Common myeloid progenitor, CD34-positive (primary cell): ENCODE measurements at places on chromosomes 7 and 10.

DNA sequence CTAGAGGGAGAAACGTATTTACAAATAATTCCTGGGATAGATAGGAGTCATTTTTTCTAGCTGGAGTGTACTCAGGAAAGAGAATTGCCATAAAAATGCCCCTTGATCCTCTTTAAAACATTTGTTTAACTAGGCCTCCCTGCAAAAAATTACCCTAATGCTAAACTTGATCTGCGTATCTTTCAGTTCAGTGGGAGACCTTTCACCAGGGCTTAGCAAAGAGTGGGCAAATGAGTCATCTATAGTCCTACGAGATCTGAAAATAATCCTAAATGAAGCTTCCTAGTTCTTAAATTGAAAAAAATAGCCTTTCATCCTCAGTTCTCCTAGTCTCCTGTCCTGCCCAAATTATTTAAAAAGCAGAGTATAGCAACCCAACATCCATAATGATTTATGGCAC is 198.6 kb upstream of the FRMD4A start:
- no peak for DNase-seq

- no peak for DNase-seq
These were observed 275.1 kb upstream of the NRP1 start for GRCh38 chr10:33609546-33609945.

GRCh38 chr7:27097686-27098577 is 2.1 kb upstream of the HOXA1 start:
- DNase-seq, result no peak

GRCh38 chr10:98418665-98419468 is 3.9 kb upstream of the PYROXD2 start:
- DNase-seq, result no peak

GRCh38 chr7:74023092-74023536 is 4.9 kb upstream of the ELN start:
- peak; percentile 56 for DNase-seq

GRCh38 chr10:125024497-125025234 is 82.7 kb downstream of the ZRANB1 start:
- no peak for DNase-seq

DNA sequence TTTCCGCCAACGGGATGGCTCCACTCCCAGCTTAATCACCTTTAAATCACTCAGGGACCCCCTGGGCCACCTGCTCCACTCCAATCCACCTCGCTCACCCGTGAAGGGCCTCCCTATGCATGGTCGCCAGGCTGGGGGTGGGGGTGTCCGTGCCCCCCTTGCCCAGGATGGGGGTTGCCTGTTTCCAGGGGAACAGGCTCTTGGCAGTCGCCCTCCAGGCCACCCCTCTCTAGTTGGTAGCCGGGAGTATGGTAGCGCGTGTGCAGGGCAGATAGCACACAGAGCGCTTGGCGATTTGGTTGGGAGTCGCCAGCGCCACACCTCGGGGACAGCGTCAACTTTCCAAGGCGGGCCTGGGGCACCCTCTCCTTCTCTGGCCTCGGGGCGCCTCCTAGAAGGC is 134.9 kb upstream of the ZNF92 start:
- no peak for DNase-seq

GRCh38 chr10:80277567-80278250 is 11.7 kb downstream of the MAT1A start:
- DNase-seq, result no peak

DNA sequence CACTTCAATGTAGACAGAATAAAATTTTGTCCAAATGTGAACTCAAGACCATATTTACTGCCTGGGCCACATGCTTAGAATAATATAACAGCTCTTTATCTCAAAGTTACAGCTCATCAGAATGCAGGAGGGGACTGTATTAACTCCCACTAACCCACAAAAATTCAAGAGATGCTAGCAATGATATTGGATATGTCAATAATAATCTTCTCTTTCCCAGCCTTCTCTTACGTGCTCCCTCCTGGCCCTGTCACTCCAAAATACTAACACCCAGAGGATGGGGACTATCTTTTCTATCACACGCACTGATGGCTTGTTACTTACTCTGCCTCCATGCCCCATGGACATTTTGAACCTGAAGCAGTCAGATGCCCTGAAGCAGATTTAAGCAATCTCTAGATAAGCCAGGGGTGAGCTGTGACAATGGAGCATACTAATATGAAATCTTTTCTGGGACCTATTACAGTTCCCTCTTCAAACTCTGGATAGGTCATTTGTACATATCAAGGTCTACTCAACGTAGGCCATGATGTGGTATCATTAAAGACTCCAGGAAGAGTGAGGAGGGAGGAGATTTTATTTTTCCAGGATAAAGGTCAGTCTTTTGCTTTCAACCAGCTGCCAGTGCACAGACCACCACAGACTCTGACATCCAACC is 803.0 kb downstream of the GRM8 start:
- no peak for DNase-seq

DNA sequence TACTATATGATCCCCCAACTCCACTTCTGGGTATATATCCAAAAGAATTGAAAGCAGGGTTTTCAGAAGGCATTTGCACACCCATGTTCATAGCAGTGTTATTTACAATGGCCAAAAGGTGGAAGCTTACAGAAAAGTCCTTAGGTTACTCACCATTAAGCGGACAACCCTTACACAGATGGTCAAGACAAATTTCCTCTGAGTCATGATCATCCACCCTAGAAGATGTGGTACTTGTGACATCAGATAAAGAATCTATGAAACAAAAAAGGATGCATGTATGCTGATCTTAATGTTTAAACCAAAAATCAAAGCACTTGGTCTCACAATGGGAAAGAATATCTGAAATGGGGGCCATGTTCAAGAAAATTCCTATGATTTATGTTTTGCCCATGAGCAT is 31.1 kb downstream of the ZC3HAV1 start:
- no peak for DNase-seq

- no peak for DNase-seq
These were observed 70.7 kb downstream of the MALSU1 start for GRCh38 chr7:23369695-23370404.

DNA sequence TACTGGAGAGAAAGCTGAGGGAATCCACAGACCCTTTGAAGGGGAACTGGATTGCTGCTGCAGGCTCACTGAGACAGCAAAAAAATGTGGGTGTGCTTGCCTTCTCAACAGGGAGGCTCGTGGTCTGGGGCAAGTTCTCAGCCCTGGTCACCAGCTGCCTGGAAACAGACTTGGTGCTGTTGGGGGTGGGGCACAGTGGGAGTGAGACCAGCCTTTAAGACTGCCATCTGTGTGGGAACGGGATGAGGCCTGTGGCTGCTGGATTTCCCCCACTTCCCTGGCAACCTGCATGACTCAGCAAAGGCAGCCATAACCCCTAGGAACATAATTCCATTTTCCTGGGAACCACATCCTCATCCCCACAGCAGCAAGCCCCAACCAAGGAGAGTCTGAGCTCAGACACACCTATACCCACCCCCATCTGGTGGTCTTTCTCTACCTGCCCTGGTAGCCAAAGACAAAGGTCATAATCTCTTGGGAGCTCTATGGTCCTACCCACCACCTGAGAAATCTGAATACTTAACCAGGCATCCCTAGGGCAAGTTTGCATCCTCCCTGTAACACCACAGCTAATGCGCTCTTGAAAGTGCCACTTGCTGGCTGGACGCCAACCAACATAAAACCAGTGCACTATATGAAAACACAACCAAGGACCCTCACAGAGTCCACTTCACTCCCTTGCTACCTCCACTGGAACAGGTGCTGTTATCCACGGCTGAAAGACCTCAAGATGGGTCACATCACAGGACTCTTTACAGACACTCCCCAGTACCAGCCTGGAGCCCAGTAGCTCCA is 45.0 kb upstream of the TFEC start:
- peak; percentile 3 for DNase-seq

- peak; percentile 26 for DNase-seq
These were observed 202.1 kb upstream of the NFE2L3 start for GRCh38 chr7:25949736-25950487.

DNA sequence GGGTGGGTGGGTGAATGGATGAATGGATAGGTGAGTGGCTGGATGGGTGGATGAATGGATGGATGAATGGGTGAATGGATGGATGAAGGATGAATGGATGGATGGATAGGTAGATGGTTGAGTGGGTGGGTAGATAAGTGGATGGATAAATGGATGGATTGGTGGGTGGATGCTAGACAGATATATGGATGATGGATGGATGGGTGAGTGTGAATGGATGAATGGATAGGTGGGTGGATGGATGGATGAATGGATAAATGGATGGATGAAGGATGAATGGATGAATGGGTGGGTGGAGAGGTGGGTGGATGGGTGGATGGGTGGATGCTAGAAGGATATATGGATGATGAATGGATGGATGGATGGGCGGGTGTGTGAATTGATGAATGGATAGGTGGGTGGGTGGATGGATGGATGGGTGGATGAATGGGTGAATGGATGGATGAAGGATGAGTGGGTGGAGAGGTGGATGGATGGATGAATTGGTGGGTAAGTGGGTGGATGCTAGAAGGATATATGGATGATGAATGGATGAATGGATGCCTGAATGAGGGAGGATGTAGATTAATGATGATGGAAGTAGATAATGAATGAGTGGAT is 20.4 kb downstream of the ELFN1 start:
- DNase-seq, result no peak

DNA sequence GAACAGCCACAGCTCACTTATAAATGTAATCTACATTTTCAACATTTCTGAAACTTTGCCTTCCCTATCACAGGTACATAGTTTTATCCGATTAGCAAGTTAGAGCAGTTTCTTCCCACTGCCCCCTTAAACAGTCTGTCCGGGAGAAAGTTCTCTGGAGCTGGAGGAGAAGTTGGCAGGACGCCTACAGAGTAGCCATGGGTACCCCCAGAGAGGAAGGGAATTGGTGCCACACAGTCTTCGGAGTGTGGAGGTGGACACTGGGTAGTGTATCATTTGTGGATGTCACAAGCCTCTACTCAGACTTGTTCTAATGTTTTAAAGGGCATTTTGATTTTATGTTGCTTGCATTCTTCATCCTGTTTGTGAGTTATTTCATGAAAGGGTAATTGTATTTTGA is 39.0 kb downstream of the TAF3 start:
- no peak for DNase-seq

- no peak for DNase-seq
These were observed 29.8 kb downstream of the DIP2C start for GRCh38 chr10:659688-660141.

GRCh38 chr10:10967581-10968256 is 50.0 kb upstream of the CELF2 start:
- no peak for DNase-seq

DNA sequence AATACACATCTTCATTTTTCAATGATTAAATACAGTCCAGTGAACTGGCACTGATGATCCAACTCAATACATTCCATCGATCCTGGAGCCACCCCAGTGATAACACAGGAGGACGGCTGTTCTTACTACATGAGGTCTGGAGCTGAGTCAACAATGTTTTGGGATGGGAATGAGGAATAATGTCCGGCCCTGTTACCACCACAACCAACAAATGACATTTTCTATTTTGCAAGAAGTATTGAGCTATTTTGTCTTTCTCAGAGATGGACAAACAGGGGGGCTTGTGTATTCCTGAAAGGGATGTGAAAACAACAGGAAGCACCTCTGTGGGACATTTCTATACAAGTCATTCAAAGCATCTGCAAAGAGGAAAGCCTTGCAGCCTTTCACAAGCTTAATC is 249.2 kb downstream of the PARD3 start:
- DNase-seq, result no peak

DNA sequence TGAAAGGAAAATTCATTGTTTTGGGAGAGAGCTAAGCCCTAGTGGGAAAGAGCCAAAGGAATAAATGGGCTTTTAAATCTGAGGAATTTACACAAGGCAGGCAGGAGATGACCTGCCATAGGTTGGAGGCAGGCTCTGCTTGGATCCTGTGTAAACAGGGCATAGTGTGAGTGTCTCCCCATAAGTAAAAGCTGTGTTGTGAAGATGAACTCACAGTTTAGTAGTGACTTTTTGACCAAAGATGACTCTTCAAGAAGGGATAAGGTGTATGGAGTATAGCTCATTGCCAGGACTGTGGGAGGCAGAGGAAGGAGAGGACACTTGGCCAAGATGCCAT is 63.2 kb downstream of the KAT6B start:
- DNase-seq, result no peak

DNA sequence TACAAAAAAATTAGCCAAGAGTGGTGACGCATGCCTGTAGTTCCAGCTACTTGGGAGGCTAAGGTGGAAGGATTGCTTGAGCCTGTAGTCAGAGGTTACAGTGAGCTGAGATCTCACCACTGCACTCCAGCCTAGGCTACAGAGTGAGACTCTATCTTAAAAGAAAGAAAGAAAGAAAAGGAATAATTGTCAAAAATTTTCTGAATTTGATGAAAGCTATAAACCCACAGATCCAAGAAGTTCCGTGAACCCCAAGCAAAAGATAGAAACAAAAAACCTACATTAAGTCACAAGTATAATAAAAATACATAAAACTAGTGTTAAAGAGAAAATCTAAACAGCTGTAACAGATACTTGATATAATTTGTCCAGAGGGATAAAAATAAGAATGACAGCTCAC is 60.1 kb upstream of the KMT2C start:
- DNase-seq, result no peak

DNA sequence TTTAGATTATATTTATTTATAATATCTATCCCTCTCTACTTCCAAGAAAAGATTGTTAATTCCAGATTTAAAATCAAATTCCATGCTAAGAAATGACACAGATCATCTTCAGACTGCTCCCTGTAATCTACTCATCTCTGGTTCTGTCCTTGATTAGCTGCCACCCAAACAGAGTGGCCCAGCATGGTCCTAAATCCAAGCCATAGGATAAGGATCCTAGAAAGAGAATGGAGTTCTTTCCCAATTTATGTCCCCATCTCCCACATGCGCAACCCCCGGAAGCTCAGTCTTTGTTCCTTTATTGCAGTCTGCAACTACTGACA is 23.4 kb upstream of the HDAC9 start:
- no peak for DNase-seq
